T-helper 22 cell (primary cell): ENCODE measurements at places on chromosomes 13 and 19.

DNA sequence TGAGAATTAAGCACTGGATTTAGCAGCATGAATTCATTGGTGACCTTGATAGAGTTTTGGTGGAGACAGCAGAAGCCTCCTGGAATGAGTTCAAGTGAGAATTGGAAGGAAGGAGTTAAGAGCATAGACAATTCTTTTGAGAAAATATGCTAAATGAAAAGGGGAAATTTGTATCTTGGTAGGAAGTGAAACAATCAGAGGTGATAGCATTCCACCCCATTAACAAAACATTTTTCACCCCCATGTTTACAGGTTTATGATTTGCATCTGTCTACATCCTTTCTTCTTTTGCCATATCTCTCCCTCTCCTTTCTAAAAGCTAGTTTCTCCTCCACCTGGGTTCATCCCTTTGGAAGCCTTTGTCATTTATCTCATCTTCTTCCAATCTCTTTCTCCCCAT, 27.5 kb downstream of the LNX2 start:
- no peak for DNase-seq

DNA sequence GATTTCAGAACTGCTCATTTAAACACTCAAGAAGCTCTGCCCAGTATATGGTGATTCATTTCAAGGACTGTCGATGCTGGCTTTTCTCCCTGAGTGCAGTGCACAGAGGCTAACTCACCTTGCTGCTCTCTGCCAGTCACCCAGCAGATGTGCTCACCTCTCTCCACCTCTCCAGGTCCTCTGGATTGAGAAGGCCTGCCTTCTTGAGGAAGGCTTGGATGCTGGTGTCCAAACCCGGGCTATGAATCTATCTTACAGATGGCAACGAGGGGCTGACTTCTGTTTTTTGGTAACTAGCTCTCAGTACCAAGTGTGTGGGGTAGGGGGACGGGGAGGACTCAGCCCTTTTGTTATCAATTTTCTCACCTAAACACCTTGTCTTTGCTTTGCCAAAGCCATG, 47.6 kb downstream of the TEX29 start:
- no peak for DNase-seq

DNA sequence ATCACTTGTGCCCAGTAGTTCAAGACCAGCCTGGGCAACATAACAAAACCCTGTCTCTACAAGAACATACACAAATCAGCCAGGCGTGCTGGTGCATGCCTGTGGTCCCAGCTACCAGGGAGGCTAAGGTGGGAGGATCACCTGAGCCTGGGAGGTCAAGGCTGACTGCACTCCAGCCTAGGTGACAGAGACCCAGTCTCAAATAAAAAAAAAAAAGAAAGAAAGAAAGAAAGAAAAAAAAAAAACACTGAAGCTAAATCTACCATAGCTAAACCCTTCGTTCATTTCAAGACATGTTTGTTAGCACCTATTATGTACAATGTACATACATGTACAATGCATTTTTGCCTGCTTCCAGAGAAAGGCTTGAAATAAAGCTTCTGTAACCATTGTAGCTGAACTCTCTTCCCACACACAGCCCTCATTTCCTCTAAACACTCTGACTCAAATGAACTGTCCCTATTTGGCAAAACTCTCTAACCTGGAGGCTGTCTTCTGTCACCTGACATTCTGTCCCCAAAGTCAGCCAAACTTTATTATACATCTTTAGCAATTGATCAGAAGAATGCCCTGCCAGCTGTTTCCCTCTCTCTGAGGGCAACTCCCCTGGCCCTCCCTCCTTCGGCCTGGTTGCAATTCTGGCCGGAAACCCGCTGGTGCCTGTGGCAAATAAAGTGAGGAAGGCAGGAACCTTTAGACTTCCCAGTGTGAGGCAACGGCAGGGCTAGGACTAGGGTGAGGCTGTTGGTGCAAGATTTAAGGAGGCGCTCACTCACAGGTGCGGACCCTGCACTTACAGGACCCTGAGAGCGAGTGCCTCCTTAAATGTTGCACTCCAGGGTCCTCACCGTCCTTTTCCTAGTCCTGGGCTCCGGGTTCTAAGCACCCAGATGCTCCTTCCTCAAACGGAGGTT, 1.8 kb downstream of the ETHE1 start:
- no peak for DNase-seq

GRCh38 chr13:41386211-41386610, 71.1 kb upstream of the RGCC start:
- no peak for DNase-seq

DNA sequence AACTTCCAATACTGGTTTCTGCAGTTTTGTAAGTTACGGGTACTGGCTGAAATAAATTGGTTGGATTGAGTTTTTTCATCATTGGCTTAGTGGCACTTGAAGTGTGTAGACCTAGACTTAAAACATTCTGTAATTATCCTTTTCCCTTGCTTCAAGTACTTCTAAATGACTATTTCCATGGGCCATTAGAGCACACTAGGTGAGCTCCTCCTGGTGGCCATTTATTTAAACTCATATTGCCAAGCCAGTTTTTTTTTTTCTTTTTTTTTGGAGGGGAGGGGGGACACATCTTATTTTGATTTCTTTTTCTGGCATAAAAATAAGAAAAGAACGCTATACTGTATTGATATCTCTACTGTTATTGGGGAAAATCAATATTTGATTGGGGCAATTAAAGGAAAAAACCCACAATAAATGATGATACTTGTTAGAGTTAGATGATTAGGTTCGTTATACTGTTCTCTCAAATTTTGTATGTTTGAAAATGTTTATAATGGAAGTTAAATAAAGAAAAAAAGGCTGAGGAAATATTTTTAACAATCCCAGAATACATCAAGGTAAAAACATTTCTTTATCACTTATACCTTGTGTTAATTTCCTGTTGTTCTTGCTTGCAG, 82.9 kb downstream of the PDS5B start:
- DNase-seq, result no peak

DNA sequence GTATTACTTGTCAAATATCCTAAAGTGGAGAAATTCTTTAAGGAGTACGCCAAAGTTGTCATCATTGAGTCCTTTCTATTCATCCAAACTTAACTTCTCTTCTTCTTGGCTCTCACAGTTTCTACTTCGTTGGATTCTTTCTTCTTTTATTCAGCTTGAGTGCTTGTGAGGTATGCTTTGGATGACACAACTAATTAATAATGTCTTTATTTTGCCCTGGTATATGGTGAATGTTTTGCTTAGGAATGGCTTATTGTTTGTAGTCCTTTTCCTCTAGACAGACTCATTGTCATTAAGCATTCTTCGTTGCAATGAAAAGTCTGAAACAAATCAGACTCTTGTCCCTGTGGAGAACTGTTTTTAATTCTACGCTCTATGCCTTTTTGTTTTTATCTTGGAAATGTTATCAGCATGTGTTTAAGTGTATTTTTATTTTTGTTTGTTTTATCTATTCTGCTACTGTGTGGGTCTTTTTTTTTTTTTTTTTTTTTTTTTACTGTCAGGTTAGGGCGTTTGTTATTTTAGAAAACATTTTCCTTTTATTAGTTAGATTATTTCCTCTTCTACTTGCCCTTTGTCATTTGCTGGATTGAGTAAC, 471.5 kb downstream of the GPC6 start:
- DNase-seq, result no peak

DNA sequence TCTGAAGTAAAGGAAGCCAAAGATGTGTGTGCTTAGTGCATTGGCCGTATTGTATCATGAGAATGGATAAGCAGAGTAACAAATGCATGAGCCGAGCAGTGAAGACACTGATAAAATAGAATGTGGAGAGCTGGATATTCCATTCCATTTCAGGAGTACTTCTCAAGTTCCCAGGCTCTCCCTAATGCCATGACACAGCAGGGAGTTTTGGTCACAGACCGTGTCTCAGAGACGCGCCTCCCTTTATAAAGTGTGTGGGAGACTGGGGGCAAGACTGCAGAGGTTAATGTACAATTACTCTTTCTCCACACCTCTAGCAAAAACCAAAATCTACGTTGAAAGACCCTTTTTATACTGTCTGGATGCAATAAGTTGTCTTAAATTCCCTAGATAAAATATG, 575.6 kb downstream of the EFNB2 start:
- DNase-seq, result no peak
